ENCODE measurements at places on chromosomes 6 and 20. TPM values are rescaled to one million over a fixed set of nuclear protein-coding genes. Genes with fewer than 3 reads are reported as not detected.

The MLN gene
- polyA plus RNA-seq = not detected

The KIF6 gene
- 0.38 TPM for polyA plus RNA-seq

The VGLL2 gene
- polyA plus RNA-seq = 0.23 TPM

The PI3 gene
- not detected for polyA plus RNA-seq

The GRM1 gene
- polyA plus RNA-seq = 0.91 TPM

The PBOV1 gene
- polyA plus RNA-seq = not detected
